Kidney glomerular epithelial cell (primary cell): ENCODE measurements at places on chromosomes 12 and 14.
A peak's percentile ranks its signal among the peaks of the same experiment; 100 is the strongest.

GRCh38 chr12:117468016-117468415, 106.6 kb upstream of the NOS1 start:
- DNase-seq: no peak

DNA sequence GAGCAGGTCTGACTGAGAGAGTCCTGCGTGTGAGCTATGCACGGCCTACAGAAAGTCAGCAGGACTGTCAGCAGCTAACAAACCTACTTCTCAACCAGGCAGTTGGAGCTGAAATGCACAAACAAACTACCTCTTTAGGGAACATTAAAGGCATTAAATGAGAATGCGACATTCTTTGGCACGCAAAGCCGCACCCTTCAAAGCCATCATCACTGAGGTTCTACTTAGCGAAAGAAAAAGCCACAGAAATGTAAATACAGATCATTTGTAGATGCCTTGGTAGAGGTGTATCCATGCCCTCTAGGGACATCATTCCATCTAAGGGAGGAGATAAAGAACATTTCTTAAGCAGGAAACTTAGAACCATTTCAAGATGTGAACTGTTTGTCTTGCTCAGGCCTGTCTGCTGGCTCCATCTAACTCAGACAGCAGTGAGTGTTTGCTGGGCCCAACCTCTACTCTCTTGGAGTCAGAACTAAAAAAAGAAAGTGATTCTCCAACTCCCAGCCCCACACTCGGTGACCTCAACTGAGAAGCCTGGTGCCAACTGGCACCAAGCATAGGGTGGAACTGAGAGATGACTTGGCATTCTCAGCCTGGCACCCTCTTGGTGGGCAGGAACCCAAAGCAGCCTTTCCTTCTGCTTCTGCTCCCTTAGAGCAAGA, 63.5 kb upstream of the MBIP start:
- DNase-seq: no peak

DNA sequence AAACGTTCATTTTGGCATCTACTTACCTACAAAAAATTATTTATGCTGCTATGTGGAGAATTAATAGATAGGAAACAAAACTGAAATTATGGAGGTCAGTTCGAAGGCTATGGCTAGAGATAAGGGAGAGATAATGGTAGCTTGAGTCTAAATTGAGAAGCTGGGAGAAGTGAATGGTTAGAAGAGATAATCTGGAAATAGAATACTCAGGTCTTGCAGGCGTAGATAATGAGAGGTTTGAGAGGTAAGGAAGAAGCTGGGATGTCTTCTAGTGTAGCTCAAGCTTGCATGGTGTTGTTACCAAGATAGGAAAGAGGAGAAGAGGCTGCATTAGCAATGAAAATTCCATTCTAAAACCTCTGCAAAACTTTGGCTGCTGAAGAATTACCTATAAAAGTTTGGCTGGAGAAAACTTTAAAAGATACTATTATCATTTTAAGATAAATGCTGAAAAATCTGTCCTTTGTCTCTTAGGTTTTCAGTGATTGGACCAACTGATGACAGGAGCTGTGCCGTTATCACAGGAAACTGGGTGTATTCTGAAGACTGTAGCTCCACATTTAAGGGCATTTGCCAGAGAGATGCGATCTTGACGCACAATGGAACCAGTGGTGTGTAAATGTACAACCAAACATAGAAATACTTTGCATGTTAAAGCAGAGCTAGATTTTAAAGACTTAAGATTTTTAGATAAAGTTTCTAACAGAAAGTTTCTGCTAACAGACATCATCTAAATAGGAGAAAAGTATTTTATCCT, 14.1 kb downstream of the KLRF2 start:
- no peak for DNase-seq

DNA sequence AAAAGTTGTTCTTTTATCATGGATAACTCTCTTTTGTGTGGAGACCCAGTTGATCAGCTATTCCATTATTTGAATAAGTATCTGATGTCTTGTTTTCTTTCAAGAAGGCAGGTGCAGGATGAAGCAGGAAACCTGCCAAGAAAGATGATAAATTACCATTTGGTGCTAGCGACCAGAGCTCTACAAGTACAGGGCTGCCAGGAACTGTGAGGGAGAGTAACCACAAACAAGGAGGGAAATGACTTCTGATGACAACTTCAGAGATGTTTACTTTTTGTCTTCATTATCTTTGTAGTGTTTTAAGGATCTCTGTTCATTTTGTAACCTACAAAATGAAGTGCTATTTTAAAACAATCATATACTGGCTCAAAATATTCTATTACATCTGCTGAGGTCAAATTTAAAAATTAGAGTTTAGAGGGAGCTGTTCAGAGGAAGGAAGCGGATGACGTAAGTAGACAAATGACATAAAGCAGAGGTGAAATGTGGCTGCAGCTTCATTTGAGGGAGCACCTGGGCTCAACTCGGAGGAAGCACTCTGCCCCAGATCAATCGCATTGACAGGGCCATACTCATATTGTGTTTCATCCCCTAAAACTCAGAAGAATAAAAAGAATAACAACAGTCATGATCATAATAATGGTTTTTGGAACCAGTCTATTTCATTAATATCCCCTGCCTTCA, 226.8 kb downstream of the C12orf42 start:
- DNase-seq: no peak

GRCh38 chr14:22551605-22551997, 37.4 kb downstream of the DAD1 start:
- DNase-seq: no peak

DNA sequence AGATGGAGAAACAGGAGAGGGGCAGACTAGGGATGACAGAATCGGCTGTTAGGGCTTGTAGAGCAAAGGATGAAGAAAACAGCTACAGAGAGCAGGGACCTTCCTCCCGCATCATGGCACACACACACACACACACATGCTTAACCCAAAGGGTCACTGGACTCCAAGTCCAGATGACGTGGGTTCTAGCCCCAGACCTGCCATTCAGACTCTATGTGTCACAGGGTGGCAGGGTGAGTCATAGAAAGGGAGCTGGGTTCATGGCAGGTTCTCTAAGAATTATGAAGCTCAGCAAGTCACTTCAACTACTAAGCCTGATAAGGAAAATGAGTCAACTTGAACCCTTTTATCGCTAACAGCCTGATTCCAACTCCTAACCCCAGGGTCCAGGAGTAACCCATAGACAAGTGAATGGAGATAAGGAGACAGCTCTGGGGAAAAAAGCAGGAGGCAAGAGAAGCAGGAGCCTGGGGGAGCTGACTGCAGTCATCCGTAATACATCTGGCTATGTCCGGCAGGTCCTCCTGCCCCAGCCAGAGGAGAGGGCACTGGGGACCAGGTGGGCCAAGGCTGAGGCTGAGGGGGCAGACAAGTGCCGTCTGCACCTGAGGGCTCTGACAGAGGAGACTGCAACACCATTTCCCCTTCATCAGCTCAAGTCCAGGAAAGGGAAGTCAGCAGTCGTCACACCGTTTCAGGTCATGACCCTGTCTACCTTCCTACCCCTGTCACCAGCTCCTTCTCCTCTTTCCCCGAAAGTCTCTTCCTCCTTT, 3.6 kb upstream of the TNFRSF1A start:
- peak; percentile 80 for DNase-seq

- DNase-seq: no peak
These were observed 135.0 kb upstream of the TMEM132C start for GRCh38 chr12:128131955-128132354.

GRCh38 chr14:75752907-75753594, 92.0 kb downstream of the TTLL5 start:
- DNase-seq: no peak

GRCh38 chr12:8829621-8830020, 7.2 kb downstream of the A2ML1 start:
- DNase-seq: no peak

DNA sequence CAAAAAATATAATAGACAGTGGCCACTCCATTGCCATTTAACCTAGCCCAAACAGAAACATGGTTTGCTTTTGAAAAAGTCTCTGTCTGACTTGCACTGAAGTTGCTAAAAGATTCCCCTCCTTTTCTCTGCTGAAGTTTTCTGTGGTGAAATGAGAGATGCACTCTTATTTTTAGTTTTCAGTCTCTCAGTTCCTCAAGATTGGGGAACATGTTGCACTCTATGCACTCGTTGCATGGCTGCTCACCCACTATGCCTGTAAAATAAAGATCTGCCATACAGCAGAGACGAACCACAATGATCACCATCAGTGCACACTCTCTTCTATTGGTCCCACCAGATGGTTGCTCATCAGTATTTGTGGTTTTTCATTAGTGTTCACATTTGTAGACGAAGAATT, 13.1 kb upstream of the DAAM1 start:
- DNase-seq: no peak

- DNase-seq: no peak
These were observed 4.4 kb downstream of the MNAT1 start for GRCh38 chr14:60738843-60739508.
